ENCODE measurements at places on chromosomes 6 and 20. TPM values are rescaled to one million over a fixed set of nuclear protein-coding genes. Genes with fewer than 3 reads are reported as not detected.
A peak's percentile ranks its signal among the peaks of the same experiment; 100 is the strongest.

DNAH8 gene
- polyA plus RNA-seq = 0.01 TPM

DNA sequence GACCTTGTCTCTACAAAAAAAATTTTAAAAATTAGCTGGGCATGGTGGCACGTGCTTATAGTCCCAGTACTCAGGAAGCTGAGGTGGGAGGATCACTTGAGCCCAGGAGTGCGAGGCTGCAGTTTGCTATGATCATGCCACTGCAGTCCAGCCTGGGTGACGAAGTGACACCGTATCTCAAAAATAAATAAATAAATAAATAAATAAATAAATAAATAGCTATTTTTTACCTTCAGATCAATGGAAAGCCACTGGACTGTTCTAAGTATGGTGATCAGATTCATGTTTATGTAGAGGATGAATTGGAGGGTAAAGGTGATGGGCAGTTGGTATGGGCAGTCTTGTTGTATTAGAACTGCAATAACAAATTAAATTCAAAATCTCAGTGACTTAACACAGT, 24.0 kb downstream of the DSTN start:
- no peak for DNase-seq

- no peak for DNase-seq
Measured at GRCh38 chr6:170243386-170243785, 47.5 kb downstream of the DLL1 start.

GRCh38 chr20:43843096-43843964, 71.3 kb upstream of the TOX2 start:
- DNase-seq = no peak

DNA sequence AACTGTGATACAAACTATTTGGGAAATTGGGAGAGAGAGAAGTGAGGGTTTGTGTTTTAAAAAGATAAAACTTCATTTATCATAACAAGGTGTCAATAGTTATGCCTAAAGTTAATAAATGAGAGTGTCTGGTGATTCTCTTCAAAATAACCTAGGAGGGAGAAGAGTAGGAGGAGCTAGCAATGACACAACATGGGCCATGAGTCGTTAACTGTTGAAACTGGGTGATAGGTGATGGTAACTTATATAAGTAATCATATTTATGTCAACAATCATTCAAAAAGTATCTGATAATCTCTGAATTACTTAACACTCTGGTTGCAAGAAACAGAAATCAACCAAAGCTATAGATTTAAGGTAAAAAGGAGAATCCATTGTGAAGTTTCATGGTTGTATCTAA, 46.8 kb upstream of the INSM1 start:
- no peak for DNase-seq

DNA sequence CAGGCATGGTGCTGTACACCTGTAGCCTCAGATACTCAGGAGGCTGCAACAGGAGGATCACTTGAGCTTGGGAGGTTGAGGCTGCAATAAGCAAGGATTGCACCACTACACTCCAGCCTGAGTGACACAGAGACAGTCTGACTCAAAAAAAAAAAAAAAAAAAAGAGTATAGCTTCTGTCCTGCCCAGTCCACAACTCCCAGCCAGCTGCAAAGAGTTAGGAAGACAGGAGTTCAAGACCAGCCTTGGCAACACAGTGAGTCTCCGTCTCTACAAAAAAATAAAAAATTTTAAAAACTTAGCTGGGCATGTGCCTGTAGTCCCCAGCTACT, 28.3 kb upstream of the TLDC2 start:
- DNase-seq = no peak

GRCh38 chr6:73252703-73253102, 10.3 kb downstream of the KHDC1 start:
- DNase-seq = no peak

BTN1A1 gene
- polyA plus RNA-seq = 0.05 TPM

GRCh38 chr6:122129313-122130025, 270.0 kb upstream of the HSF2 start:
- DNase-seq = no peak

DNA sequence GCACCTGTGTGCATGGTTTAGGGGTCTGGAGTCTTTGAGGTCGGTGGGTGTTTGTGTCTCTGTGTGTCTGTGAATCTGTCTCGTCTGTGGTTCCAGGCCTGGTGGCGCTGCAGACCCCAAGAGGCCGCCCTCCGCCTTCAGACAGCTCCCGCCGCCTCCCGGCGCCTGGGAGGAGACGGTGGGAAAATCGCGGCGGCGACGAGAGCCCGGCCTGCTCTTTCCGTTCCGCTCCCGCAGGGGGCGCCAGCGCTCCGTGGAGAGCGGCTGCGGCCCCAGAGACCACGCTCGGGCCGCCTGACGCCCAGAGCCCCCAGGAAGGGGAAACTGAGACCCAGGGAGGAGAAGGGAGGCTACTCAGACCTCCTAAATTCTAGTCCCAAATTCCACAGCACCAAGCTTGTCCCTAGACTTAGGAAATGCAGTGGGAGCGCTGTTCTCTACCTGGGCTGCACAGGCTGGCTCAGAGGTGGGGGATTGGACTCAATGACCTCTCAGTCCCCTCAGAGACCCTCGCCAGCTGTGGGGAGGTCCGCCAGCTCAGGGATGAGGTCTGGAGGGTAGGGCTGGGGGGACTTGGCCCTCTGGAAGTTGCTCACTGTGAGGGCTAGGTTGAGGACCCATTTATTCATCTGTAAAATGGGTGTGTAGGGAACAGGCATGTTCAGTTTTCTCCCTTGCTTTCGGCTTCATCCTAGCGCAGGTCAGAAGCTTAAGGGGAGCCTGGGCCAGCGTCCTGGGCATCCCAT, 36.9 kb upstream of the BLCAP start:
- peak; percentile 34 for DNase-seq

DNA sequence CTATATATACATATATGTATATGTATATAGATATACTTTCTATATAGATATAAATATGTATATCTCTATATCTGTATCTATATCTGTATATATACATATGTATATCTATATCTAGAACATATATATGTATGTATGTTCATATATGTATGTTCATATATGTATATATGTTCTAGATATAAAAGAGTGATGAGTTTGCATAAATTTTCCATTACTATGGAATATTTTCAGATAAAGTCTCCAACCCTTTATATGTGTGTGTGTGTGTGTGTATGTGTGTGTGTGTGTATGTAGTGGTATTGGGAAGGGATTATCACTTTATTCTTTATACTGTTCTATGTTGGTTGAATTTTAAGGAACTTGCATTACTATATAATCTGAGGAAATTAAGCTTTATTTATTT, 33.3 kb downstream of the SYNE1 start:
- DNase-seq = no peak

MMP24 gene
- 0.55 TPM for polyA plus RNA-seq

DNA sequence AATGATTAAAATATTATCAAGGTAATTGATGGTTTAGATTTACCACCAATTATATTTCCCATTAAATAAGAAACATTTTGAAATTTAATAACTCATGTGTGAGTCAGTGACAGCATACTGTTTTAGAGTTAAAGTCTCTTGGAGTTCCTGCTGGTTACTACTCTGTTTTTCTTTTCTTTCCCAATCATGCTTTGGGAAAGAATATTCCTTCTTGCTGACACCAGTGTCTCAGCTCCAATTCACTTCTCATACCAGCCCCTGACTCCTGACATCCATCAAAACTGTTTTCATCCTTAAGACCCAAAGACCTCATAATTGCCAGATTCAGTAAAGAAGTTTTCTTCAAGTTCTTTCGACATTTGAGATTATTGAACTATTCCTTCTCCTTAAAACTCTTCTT, 50.3 kb downstream of the AIG1 start:
- DNase-seq = no peak

MCHR2 gene
- polyA plus RNA-seq = not detected

HFE gene
- 5.8 TPM for polyA plus RNA-seq

DNA sequence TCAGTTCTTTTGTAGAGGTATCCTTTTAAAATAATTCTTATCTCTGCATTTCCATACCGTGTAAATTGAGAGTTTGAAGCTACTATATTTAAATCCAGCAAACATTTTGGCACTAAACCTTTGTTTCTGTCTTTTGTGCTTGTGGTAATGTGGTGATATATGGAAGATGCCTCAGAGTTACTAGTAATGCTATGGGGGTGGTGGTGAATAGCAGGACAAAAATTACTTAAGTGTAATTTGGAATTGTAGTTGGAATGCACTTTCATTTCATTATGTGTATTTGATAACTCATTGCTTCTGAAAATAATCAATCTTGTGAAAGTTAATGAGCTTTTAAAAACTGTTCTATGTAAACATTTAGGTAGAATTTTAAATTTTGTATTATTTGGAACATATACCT, 404.5 kb downstream of the PHF3 start:
- DNase-seq = no peak

DNA sequence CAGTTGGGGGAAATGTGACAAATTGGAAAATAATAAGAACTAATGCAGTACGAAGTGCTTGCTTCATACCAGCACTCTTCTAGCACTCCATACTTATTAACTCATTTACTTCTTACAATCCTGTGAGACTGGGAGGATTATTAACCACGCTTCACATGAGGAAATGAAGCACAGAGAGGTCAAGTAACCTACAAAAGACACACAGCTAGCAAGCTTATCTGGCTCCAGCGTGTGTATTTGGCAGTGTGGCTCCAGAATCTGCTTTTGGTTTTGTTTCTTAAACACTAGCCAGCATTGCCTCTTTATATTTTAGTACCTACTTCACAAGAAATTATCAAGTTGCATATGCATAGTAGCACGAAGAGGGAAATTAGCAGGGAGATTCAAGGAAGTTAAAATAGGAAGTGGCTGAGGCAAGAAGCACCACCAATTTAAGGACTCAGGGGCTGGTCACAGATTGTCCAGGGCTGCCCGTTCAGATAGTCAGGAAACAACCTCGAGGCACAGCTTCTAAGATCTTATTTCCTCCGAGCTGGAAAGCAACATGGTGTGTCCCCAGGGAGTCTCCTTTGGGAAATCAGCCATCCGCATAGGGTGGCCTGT, 302.7 kb upstream of the PRDM1 start:
- DNase-seq = no peak

NKX2-2 gene
- polyA plus RNA-seq = not detected

DNA sequence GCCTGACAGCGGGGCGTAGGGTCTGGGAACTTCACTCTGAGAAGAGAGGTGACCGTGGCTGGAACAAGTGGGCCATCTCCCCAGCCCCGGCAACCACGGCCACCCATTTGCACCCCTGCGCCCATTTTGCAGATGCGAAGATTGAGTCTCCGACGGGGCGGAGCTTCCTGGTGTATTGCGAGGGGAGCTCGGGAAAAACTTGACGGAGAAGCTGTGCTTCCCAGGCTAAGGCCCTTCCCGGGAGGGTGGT, 653 bp downstream of the ZNF335 start:
- DNase-seq = no peak

SLC22A3 gene
- polyA plus RNA-seq = 13.5 TPM

GRCh38 chr20:11891776-11892545, 25.7 kb upstream of the BTBD3 start:
- peak; percentile 66 for DNase-seq

CENPW gene
- 8.6 TPM for polyA plus RNA-seq

EDN3 gene
- polyA plus RNA-seq = 0.57 TPM

DEFB125 gene
- not detected for polyA plus RNA-seq

BEND6 gene
- 5.2 TPM for polyA plus RNA-seq

APOM gene
- polyA plus RNA-seq = 7.7 TPM

HLA-DQB2 gene
- polyA plus RNA-seq = not detected

- DNase-seq = no peak
Measured at GRCh38 chr6:13863699-13864155, 49.4 kb upstream of the MCUR1 start.

GRCh38 chr20:21762646-21763045, 57.2 kb downstream of the PAX1 start:
- no peak for DNase-seq

ASIP gene
- polyA plus RNA-seq = 57.1 TPM

SRMS gene
- not detected for polyA plus RNA-seq

DNA sequence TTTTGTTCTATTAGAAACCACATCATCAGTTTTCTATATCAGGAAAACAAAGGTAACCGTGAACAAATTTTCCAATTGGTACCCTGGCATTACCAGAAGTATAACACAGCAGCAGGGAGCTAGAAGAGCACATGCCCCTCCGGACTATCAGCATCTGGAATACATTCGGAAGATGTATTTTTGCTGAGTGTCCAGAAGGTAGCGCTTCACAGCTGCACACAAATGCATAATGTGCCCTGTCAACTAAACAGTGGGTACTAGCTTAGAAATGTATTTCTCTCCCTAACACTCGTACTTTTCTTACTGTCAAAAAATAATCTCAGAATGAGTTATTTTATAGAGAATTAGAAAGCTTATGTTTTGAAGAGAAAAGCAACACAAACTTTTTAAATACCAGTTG, 77.6 kb downstream of the HUS1B start:
- DNase-seq = no peak

GPR63 gene
- polyA plus RNA-seq = 1.3 TPM

DNA sequence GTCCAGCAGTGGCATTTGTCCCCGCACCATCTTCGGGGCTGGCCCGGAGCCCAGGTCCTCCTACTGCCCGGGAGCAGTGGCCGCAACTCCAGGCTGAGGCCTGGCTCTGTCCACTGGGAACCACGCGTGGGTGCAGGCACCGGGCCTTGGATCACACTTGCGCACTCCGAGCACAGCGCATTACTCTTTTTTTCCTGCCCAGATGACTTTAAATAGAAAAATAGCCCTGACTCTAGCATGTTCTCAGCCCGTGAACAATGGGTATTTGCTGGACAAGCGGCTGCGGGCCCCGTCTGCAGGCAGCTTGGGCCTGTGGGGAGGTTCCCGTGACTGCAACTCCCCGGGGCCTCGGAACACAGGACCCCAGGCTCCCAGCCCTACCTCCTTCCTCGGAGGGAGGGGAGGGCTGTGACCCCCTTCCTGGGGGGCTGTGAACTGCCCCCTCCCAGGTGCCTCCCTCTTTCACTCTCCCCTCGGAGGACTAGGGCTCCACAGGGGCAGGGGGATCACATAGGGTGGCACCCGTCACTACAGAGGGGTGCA, 162.2 kb downstream of the TBXT start:
- DNase-seq = peak; percentile 82

DNA sequence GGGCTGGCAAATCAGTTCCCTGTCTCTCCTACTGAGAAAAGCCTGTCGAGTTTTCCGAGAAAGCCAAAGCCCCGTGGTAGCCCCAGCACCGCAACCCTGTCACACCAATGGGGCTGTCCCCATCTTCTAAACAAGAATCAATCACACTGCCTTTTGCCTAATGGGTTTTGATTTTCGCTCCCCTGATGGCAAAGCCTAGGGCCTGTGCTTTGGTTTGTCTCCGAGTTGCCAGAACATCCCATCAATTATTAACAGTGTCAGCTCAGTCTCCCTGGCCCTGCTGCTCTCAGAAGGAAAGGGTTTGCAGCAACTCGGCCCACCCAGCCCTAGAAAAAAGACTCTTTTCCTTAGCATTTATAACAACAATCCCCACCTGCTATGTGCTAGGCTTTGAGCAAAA, 4.2 kb downstream of the KCNB1 start:
- DNase-seq = no peak

CST5 gene
- not detected for polyA plus RNA-seq

- no peak for DNase-seq
Measured at GRCh38 chr6:116971959-116972358, 94.9 kb downstream of the RFX6 start.

DNA sequence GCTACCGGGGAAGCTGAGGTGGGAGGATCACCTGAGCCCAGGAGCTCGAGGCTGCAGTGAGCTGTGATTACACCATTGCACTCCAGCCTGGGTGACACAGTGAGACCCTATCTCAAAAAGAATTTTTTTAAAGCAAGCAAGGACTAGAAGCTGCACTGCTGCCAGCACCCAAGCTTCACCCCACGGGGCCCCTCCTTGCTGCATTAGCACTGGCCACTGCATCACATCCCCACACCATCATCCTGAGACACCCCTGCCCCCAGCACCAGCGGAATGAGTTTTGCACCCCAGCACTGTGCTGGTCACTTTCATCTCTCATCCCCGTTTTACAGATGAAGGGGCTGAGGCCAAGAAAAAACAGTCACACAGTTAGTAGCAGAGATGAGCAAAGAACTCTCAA, 30.9 kb downstream of the TBC1D7 start:
- no peak for DNase-seq

PDSS2 gene
- polyA plus RNA-seq = 15.6 TPM
